ENCODE measurements at places on chromosomes 7 and 10.

DNA sequence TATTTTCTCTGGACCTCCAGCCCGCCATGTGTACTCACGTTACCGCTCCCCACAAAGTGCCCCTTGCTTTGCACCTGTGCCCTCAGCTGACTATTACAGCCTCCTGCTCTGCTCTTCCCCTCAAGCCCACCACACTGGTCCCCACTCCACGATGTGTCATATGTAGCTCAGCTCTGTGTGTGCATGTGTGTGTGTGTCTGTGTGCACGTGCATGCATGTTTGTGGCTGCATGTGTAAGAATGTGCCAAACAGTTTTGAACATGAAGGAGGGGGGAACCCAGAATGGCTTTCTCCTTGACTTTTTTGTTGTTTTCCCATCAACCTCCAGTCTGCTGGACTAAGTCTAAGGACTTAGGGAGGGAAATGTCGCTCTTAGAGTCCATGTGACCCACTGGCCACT, 54.8 kb upstream of the BTRC start:
- DNase-seq = no peak

- peak; percentile 84 for DNase-seq
Observed at GRCh38 chr7:23759671-23760391, 49.8 kb downstream of the STK31 start.

- DNase-seq = no peak
Observed at GRCh38 chr10:53357587-53357986, 585.0 kb upstream of the MBL2 start.

GRCh38 chr10:49497358-49497757, 41.6 kb downstream of the ERCC6 start:
- no peak for DNase-seq

DNA sequence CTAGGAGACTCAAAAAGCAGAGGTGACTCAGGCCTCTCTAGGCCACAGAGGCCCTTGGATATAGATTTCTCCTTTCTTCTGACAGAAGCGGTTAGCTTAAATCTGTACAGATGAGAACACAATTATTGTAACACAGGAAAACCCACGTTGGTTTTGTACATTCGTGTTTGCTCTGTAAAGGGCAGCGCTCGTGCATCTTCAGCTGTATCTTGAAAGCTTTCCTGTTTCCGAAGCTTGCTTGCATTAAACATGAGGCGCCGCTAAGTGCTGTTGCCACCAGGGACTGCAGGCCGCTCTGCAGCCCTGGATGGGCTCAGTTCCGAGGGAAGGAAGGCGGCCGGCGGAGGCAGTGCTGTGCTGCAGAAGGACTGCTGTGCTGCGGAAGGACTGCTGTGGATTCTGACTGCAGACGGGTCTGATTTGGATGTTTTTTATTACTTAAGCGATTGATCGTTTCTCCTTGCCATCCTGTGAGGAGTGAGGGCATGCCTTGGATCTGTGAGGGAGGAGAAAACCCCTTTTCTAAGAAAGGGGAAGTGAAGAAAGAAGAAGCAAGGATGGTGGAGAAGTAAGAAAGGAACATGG, 53.3 kb downstream of the FHIP2A start:
- no peak for DNase-seq

DNA sequence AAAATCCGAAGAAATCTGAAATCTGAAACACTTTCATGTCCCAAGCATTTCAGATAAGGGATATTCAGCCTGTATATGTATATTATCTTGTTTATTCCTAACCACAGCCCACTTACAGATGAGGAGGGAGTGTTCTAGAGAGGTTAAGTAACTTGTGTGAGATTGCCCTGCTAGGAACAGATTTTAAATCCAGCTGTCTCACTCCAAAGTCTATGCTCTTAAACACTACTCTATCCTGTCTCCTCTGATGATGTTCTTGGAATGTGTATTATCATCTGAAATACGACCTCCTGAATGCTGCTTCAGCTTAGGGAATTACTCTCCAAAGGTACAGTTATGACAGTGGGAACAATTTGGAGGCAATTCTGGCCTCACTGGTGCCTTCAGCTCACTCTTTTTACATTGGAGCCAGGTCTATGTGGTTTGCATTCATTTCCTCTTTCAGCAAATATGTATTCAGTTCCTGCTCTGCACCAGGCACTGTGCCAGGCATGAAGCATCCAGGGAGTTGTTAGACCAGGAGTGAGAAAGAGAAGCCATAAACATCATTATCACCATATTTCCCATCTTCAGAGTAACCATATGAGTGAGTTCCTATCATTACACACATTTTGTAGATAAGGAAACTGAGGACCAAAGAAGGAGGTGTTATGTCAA, 70.2 kb downstream of the NOC3L start:
- no peak for DNase-seq

GRCh38 chr10:96402417-96403305, 43.9 kb upstream of the OPALIN start:
- DNase-seq = no peak

- peak; percentile 99 for DNase-seq
Observed at GRCh38 chr7:66050990-66051448, 24.6 kb upstream of the ASL start.

DNA sequence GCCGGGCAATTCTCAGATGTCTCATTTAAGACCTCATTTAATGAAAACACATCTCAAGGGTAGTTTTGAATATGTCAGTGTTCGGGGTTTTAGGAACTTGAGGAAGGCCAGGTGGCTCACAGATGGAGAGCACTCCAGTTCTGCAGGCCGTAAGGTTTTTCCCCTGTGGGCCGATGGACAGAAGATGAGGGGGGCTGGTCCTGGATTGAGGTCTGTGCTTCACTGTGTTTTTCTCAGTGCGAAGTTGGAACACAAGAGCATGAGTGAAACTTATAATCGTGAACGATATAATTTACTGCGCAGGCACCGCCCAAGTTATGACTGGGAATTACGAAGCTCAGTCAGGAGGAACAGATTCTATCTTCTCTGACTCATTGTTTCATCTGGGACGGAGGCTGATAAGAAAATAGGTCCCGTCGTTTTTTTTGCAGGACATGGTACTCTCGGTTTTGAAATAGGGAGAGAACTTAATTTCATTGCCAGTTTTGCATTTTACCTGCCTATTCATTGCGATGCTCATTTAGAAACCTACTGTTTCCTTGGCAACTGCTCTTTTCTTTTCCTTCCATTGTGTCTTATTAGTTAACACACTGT, 591.0 kb upstream of the PFKP start:
- DNase-seq = peak; percentile 21

GRCh38 chr10:112755446-112756234, 194.4 kb upstream of the TCF7L2 start:
- DNase-seq = no peak

DNA sequence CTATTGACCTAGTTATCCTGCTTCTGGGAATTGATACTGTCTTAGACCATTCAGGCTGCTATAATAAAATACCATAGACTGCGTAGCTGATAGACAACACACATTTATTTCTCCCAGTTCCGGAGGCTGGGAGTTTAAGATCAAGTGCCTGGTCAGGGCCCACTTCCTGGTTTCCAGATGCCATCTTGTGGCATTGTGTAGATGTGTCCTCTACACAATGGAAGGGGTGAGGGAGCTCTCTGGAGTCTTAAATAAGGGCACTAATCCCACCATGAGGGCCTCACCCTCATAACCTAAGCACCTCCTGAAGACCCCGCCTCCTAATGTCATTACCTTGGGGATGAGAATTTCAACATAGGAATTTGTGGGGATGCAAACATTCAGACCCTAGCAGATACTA, 62.4 kb downstream of the SLC35B4 start:
- peak; percentile 17 for DNase-seq

- DNase-seq = no peak
Observed at GRCh38 chr7:121515630-121516401, 119.7 kb upstream of the FAM3C start.

- no peak for DNase-seq
Observed at GRCh38 chr10:78028438-78029268, 662 bp downstream of the POLR3A start.

GRCh38 chr10:26841733-26842317, 18.9 kb downstream of the ABI1 start:
- DNase-seq = no peak

GRCh38 chr7:31948029-31948428, 122.2 kb downstream of the PDE1C start:
- DNase-seq = no peak

- DNase-seq = no peak
Observed at GRCh38 chr10:48193556-48193955, 80.9 kb downstream of the FRMPD2 start.

DNA sequence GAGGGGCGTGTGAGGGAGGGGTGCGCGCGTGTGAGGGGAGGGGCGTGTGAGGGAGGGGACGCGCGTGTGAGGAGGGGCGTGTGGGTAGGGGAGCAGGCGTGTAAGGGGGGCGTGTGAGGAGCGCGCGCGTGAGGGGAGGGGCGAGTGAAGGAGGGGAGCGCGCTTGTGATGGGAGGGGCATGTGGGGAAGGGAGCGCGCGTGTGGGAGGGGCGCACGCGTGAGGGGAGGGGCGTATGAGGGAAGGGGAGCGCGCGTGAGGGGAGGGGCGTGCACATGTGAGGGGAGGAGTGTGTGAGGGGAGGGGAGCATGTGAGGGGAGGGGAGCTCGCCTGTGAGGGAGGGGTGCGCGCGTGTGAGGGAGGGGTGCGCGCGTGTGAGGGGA, 19.1 kb downstream of the MXI1 start:
- DNase-seq = peak; percentile 83

DNA sequence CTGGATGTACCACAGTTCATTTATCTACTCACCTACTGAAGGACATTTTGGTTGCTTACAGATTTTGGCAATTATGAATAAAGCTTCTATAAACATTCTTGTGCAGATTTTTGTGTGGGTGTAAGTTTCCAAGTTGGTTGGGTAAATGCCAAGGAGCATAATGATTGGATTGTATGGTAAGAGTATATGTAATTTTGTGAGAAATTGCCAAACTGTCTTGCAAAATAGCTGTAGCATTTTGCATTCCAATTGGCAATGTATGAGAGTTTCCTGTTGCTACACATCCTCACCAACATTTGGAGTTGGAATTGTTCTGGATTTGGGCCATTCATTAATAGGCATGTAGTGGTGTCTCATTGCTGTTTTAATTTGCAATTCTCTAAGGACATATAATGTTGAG, 33.9 kb upstream of the HYAL4 start:
- no peak for DNase-seq

- peak; percentile 53 for DNase-seq
Observed at GRCh38 chr7:42945821-42946626, 13.8 kb downstream of the MRPL32 start.

DNA sequence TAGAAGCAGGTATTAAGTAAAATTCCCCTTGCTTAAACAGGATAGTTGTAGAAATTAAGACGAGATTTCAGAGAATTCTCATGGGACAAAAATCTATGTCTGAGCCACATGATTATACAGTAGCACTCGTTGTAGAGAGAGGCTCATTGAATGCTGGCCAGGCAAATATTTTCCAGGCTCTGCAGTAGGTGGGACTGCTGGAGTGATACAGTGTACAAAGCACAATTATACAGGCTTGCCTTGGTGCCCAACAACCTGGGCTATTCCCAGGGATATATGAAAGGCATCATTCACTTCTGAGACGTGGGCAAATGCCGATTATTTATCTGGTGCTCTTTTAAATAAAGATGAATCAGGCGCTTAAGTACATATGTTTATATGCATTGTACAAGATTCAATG, 380.6 kb downstream of the PHTF2 start:
- DNase-seq = no peak

- no peak for DNase-seq
Observed at GRCh38 chr7:44768628-44769371, 20.2 kb downstream of the ZMIZ2 start.

DNA sequence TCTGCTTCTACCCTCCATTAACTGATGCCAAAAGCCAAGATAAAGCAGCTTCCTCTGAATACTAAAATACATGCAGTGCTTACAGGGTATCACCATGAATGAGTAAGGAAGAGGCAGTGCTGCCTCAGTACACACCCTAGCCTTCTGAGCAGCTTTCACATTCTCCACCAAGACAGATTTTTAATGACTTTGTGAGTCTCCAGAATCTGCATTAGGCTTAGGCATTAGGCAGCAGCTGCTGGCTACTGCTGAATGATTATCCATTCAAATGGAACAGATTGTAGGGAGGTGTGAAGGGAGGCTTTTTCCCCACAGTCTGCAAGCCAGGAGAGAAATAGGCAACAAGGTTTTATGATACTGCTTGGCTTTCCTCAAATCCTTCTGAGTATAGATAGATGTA, 1226.7 kb upstream of the LRRN3 start:
- no peak for DNase-seq

- DNase-seq = no peak
Observed at GRCh38 chr10:73857446-73857845, 16.9 kb downstream of the CAMK2G start.

- DNase-seq = no peak
Observed at GRCh38 chr10:102286216-102286615, 40.9 kb downstream of the GBF1 start.

GRCh38 chr7:29885626-29886025, 79.3 kb downstream of the WIPF3 start:
- no peak for DNase-seq

- no peak for DNase-seq
Observed at GRCh38 chr7:65436163-65436562, 62.5 kb downstream of the ZNF92 start.

DNA sequence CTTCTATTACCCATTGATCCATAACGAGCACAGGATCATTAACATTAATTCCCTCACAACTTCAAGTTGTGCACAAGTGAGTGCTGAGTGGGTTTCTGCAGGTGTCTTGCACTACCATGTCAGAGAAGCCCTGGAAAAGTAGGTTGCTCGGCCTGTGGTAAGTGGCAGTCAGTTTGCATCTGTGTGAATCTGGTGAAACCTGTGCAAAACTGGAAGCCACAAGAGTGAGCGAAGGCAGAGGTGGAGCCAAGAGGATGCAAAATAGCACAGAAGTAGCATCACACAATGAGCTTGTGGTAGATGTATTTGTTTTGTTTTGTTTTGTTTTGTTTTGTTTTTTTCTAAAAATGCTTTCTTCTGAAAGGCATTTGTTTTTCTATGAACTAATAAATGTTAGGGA, 181.5 kb downstream of the THSD7A start:
- DNase-seq = no peak

DNA sequence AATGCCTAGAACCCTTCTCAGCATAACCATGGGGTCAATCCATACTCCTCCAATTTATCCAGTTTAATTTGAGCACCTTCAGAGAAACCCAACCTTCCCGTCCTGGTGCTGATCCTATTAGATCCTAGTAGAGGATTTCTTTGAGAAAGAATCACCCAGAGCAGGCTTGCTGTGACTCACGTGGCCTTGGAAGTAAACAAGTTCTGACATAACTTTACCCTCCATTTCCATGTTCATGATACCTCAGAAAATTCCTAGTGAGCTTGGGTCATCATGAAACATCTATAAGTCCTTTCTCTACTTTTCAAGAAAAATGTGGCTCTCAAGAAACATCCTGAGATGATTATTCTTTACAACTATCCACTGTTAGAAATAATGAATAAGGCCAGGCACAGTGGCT, 71.7 kb downstream of the PRLHR start:
- no peak for DNase-seq

All from H4 (cell line).